ENCODE measurements at places on chromosomes 1 and 21.
A peak's percentile ranks its signal among the peaks of the same experiment; 100 is the strongest.

DNA sequence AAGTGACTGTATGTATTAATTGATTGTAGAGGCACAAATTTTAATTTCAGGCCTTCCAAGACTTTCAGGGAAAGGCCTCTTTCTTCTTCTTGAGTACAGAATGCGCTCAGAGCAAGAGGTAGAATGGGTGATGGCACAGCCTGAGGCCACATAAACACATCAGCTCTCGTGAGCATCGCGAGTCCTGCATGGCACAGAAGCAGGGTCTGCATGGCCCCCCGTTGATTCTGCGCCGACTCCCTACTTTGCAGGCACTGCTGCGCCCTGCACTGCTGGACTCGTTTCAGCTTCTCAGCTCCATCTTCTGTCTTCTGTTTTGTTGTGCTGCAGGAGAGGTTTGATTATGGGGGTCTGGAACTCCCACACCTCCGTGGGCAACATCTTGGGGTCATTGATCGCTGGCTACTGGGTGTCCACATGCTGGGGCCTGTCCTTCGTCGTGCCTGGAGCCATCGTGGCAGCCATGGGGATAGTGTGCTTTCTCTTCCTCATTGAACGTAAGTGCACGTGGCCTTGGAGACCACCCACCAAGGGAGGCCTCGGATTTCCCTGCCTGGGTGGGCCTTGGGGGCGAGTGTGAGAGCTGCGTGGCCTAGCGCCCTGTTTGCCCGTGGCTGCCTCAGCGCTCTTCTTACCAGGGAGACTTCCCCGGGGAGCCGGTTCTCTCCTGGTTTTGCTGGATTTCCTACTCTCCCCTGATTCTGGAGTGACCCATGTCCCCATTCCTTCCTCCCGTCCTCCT, 29.6 kb downstream of the SLC37A1 start:
- no peak for DNase-seq

DNA sequence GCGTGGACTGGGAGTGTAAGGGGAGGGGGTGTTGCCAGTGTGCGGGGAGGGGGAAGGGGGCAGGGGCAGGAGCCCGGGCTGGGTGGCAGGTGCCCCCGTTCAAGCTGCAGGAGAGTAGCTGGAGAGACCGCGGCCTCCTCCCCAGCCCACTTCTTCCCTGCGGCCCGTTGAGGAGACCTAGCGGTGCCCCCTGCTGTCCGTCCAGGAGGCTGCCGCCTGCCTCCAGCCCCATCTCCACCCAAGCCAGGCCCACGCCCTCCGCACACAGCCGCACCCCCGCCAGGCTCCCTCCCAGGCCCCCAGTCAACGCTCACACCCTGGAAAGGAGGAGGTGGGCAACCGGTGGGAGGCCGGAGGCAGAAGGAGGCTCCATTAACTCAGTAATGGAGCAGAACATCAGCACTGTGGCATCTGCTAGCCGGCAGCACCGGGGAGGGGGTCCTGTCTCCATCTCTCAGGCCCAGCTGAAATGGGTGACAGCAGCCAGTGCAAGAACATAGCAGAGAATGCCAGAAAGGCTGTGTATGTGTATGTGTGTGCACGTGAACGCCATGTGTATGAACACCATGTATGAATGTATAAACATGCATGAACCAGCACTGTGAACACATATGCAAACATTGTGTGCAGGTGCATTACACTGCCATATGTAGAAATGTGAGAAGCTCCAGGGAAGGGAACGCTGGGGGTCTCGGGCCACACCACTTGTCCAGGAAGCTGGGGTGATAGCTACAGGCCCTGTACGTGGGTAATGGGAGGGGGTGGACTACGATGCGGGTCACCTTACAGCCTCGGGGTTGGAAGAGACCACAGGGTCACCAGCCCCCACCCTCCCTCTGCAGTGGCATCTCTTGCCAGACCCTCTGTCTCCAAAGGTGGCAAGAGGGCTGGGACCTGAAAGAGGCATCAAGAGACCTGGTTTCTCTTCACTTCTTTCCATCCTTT, 84.6 kb downstream of the SYT2 start:
- DNase-seq: peak; percentile 56

- no peak for DNase-seq
Observed at GRCh38 chr1:193831465-193831864, 645.1 kb upstream of the B3GALT2 start.

GRCh38 chr1:209398313-209398991, 185.1 kb upstream of the CAMK1G start:
- peak; percentile 92 for DNase-seq

DNA sequence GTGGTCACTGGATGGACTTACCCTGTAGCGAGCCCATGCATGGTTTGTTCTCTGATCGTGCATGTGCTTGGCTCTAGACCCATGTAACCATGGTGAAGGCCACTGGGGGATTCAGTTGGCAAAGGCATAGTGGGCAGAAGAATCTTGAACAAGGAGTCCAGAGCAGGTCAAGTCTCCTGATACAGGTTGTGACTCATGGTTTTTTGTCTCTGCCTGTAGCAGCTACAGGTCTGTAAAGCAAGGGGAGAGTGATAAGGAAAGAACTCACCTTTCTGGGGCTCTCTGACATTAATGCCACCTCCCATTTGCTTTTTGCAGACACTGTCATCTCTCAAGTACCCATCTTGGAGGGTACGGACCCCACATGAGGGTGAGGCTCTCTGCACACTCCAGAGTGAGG, 153.4 kb upstream of the CAMK1G start:
- DNase-seq: no peak
